ACHN (cell line): ENCODE measurements at places on chromosomes 13 and 19.

DNA sequence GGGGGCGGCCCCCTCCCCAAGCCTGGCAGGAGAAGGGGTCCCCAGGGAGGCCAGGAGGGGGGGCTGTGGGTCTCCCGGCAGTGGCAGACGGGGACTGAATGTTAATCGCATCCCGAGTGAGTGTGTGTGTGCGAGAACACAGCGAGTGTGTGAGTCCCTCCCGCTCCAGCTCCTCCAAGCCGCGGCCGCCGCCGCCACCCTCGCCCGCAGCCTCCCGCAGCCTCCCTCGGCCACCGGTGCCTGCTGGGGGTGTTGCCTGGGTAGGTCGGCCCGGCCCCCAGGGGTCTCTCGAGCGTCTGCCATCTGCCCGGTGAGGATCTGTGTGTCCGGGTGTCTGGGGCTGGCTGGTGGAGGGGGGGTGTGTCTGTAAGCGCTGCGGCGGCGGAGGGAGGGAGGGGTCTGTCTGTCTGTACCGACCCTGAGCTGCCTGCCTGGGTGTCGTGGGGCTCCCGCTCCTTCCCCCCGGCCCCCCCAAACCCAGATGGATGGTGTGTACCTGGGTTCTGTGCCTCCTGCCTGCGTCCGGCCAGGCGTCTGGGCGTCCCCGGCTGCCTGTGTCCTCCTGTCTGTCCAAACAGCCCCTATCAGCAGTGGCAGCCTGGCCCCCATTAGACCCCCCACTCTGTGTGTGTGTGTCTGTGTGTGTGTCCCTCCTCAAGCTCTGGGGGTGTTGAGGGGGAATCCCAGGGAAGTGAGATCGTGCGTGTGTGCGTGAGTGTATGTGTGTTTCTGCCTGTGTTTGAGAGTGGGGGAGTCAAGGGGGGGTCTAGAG is at the start of gene GRIN2D:
TSS of gene GRIN2D (plus strand) at position 110 of the 772 bp plus-strand sequence. CDS start 4,725 bp downstream, outside the sequence.
- peak; percentile 24 for DNase-seq

DNA sequence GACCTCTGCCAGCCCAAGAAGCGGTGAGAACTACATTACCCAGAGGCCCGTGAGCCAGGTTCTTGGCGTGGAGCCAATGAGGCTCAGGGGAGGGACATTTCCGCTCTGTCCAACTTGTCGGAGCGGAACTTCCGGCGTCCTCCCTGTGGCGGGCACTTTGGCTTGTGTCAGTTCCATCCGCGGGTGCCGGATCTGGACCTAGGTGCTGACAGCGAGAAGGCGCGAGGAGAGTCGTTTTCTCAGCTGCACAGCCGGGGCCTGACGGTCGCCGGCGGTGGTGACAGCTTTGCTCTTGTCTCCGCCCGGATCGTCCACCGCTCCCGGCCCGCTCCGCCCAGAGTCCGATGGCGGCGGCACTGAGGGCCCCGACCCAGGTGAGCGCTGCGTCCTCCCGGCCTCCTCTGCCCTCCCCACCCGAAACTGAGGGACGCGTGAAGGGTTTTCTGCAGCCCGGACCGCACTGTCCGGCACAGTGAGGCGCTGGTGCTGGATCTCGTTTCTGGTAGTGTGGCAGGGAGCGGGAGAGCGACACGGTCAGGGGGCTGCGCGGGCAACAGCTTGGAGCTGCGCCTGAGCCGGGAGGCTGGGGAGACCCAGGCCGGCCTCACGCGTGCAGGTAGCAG is at the start of gene ZNF530:
TSS of gene ZNF530 (plus strand) at position 125 of the 623 bp plus-strand sequence. CDS start 4,461 bp downstream, outside the sequence.
- DNase-seq, result peak; percentile 84

- DNase-seq, result no peak
These were observed 518.2 kb upstream of the HTR2A start for GRCh38 chr13:47415048-47415447.

GRCh38 chr19:46515879-46516350 is 20.2 kb upstream of the PNMA8B start:
- peak; percentile 47 for DNase-seq

DNA sequence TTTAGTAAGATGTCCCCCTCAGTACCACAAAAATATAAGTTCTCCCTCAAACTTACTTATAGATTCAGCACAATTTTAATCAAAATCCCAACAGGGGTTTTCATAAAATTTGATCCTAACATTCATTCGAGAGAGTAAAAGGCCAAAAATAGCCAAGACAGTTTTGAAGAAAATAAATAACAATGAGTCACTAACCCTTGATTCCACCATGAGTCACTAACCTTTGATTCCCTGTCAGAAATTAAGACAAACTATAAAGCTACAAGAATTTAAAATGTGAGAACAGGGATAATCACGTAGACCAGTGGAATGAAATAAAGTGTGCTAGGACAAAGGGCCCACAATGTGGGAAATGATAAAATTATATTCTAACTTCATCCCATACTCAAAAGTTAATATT is 320.3 kb downstream of the SUCLA2 start:
- no peak for DNase-seq

DNA sequence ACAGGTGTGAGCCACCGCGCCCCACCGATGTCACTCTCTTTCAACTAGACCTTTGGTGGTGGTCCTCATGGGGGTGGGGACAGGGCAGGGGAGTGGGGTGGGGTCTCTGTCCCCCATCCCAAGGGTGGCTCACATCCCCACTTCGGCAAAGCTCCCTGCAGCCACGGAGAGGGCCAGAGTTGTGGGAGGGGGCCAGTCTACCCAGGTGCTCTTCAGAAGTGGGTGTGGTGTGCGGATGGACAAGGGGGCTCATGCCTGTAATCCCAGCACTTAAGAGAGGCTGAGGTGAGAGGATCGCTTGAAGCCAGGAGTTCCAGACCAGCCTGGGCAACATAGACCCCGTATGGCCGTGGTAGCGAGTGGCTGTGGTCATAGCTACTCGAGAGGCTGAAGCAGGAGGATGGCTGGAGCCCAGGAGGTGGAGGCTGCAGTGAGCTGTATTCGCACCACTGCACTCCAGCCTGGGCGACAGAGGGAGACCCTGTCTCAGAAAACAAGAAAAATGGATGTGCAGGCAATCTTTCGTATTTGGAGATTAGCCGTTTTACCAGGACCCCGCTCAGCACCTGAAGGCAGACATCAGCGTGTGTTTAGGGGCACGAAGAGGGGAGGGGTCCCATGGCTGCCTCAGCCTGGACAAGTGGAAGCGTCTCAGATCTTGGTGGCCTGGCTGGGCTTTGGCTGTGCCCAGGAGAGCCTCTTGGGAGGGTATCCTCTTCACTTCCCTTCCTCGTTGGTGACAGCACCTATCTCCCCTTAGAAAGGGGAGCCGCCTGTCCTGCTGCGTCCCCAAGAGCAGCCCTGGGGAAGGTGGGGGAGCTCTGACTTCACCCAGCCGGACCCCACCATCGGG is 846 bp downstream of the TGFBR3L start:
- DNase-seq, result no peak

- DNase-seq, result no peak
These were observed 103.9 kb downstream of the DNAJC15 start for GRCh38 chr13:43127103-43127798.

DNA sequence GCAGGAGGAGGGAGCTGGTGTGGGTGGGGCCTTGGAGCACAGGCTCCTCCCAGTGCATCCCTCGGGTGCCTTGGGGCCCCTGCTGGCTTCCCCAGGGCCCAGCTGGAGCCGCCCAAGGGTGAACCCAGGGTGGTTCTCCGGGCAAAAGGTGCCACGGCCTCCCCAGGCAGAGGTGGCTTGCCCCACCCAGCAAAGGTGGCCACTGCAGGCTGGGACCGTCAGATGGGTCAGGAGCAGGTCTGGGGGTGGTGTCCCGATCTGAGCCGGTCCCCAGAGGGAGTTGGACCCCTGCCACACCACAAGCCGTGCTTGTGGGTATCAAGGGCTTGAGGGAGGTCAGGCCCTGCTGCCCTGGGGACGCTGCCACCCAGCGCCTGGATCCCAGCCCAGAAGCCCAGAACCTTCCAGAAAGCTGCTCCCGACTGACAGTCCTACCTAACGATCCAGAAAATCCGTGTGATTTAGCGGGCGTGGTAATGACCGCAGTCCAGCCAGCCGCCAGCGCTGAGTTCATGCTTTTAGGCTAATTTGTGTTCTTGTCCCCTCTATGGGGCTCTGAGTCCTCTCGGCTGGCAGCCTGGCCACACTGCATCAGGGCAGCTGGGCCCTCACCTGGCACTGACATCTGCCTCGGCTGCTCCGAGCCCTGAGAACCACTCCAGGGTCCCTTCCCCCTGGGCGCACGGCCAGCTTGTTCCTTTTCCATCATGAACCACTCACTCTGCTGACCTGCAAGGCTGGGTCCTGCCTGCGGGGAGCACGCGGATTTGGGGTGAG is 5.0 kb upstream of the GRIN3B start:
- DNase-seq, result peak; percentile 86

- no peak for DNase-seq
These were observed 21.8 kb downstream of the ARRDC2 start for GRCh38 chr19:18029617-18030338.

- DNase-seq, result no peak
These were observed 42.1 kb upstream of the TPM4 start for GRCh38 chr19:16034180-16034579.

GRCh38 chr19:18437491-18438330 is at the start of gene ISYNA1:
Gene ISYNA1, minus strand, starts transcription at chr19:18438133. Its CDS starts 154 bp downstream, at chr19:18437979.
- peak; percentile 57 for DNase-seq

DNA sequence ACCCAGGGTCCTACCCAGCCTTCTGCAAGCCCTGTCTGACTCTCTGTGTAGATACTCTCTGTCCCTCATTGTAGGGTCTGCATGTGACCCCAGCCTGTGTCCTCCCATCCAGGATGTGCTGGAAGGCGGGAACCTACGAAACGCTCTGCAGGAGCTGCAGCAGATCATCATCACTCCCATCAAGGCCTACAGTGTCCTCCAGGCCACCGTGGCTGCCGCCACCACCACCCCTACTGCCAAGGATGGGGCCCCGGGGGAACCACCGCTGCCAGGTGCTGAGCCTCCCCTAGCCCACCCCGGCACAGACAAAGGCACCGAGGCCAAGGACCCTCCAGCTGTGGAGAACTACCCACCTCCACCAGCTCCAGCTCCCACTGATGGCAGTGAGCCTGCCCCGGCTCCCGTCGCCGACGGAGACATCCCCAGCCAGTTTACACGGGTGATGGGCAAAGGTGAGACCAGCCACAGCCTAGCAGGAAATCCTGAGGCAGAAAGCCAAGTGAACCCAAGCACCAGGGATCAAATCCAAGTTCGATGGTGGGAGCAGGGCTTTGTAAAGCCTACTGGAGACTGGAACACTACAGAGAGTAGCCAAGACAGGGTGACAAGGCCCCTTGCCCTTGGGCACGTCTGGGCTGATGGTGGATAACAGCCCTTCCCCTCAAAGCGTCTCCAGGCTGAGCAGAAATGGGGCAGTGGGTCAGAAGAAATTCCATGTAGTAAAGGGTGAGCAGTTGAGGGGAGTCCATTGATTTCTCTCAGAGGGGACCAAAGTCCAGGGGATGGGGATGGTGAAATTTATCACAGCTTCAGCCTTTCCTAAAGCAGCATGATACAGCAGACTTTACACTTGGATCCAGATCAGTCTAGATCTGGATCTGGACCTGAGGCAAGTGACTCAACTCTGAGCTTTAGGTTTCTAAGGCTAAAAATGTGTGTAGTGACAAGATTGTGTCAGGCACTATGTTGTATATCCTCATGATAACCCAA is 13.2 kb downstream of the PAF1 start:
- DNase-seq, result no peak

- no peak for DNase-seq
These were observed 289.0 kb downstream of the DACH1 start for GRCh38 chr13:71578048-71578447.

DNA sequence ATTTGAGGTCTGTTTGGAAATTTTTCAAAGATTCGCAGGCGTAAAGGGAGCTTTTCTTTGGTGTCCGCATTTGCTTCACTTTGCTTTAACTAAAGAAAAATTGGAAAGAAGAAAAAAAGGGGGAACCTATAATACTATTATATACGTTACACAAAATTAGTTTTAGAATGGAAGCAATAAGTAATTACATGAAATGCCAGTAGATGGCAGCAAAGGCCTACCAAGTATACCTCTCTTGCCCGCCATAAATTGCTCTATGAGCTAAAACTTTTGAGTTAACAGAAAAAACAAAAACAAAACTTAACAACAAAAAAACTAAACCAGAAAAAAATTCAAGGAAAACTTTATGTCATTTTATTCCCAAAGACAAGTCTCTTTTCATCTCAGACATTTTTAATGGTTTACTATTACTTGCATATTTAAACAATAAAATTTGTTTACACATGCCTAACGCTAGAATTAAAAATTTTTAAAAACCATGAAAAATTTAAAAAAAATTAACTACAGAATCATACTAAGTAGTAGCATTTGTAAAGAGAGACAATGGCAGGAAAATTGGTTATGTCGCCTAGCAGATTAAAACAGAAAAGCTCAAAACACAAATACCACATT is 271.4 kb downstream of the NALCN start:
- DNase-seq, result peak; percentile 47

DNA sequence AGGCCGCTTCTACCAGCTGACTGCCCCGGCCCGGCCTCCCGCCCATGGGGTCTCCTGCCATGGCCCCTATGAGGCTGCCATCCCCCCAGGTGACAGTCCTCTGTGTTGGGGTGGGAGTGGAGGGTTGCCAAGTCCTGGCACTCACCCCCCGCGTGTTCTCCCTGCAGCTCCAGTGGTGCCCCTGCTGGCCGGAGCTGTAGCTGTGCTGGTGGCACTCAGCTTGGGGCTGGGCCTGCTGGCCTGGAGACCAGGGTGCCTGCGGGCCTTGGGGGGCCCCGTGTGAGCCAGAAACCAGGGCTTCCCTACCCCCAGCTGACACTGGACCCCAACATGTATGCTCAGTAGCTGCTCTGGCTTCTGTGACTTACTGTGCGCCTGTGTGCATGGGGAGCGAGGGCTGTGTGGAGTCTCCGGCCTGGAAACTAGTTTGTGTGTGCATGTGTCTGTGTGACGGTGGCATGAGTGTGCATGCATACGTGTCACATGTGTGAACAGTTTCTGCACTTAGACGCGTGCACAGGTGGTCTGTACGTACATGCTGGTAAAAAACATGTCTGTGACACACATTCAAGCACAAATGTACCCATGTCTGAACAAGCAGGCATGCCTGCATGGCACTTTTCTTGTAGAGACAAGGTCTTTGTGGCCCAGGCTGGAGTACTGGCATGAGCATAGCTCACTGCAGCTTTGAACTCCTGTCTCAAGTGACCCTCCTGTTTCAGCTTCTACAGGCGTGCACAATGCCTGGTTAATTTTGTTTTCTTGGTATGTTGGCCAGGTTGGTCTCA is 4.9 kb downstream of the ACP4 start:
- DNase-seq, result no peak

- peak; percentile 32 for DNase-seq
These were observed 8.8 kb downstream of the ALOX5AP start for GRCh38 chr13:30744056-30744680.
